ENCODE measurements at places on chromosomes 12 and 14.

DNA sequence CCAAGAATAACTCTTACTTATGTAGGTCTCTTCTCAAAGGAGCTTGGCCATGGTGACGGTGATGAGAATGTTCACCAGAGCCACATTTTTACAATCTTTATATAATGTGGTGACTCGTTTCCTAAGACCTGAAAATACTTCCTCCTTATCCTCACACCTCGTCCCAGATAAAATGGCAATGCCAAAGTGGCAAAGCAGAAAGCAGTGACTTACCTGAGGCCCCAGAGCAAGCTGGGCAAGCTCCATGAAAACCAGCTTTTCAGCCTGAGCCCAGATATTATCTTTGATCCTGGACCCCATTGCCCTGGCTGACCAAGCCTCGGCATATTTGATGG, 173.6 kb upstream of the PRMT8 start:
- no peak for DNase-seq

DNA sequence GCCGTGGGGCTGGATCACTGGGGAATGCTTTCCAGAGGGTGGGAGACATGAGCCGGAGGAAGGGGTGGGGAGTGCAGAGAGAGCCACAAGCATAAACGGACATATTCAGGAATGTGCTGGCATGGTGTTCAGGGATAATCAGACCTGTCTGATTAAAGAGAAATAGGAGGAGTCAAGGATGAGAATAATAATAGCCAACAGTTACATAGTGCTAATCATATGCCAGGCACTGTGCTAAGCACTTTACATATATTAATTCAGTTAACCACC, 43.7 kb downstream of the LTBP2 start:
- DNase-seq, result no peak

DNA sequence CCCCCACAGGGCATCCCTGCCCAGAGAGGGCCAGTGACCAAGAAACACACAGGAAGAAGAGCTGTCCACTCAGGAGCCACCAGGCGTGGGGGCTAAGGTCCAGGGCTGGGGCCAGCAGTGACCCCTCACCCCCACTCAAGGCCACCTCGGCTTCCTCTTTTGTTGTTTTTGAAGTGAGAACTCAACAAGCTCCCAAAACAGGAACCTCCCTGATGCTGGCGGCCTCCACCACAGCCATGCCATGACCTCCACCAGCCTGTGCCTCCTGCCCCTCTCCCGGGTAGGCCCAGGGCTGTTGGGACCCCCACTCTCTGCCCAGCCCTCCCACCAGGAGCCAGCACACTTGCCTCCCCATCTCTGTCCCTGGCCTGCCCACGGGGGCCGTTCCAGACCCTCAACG, 7.8 kb downstream of the AKT1 start:
- no peak for DNase-seq

- DNase-seq, result no peak
Measured at GRCh38 chr12:291153-291723, 28.6 kb upstream of the SLC6A13 start.

- no peak for DNase-seq
Measured at GRCh38 chr14:104948736-104949031, 24.0 kb downstream of the PLD4 start.

GRCh38 chr12:26255893-26256645, 60.7 kb downstream of the SSPN start:
- DNase-seq, result no peak

DNA sequence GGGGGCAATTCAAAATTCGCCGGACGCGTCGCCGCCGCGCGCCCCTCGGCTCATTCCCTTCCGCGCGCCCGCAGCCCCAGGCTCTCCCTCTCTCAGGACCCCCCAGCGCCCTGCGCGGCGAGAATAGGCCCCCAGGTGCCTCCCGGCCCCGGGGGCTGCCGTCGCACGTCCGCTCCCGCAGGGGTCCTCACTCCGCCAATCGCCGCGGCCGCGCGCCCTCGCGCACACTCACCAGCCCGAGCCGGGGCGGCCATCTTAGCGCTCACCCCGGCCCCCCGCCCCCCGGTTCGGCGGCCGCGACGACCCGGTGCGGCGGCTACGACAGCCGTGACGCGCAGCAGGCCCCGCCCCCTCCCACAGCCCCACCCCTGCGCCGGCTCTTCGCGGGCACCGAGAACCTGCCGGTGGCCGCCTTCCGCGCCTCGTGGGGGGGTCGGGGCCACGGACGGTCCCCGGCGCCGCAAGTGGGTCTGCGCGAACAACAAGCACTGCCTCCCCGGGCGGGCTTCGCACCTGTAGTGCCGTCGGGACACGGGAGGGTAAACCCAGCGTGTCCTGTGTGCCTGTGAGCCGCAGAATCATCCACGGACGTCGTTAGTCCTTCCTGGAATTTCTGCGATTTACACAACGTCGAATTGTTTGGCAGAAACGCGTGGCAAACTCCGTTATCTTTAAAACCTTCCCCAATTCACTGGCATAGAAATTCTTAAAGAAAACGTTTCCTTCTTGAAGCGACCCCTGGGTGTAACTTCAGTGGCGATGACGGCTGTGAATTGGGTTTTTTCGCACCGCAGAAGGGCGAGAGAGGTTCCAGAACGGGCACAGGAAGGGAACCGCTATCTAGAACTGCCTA, 2.5 kb downstream of the USP44 start:
- DNase-seq, result peak; percentile 56

DNA sequence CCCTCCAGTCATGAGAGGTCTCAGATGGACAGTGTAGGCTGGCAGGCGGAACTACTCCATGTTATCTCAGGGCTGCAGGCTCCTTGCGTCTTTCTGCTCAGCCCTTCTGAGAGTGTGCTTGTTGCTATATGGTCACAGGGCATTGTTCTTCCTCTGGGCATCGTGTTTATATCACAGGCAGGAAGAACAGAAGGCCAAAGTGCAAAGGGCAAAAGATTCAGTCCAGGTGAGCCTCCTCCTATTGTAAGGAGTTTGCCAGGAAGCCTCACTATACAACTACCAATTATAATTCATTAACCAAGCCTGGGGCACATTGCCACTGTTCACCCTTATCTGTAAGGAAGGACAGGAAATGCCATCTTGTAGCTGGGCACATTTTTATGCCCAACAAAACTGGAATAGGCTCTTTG, 195.5 kb upstream of the KITLG start:
- DNase-seq, result no peak

DNA sequence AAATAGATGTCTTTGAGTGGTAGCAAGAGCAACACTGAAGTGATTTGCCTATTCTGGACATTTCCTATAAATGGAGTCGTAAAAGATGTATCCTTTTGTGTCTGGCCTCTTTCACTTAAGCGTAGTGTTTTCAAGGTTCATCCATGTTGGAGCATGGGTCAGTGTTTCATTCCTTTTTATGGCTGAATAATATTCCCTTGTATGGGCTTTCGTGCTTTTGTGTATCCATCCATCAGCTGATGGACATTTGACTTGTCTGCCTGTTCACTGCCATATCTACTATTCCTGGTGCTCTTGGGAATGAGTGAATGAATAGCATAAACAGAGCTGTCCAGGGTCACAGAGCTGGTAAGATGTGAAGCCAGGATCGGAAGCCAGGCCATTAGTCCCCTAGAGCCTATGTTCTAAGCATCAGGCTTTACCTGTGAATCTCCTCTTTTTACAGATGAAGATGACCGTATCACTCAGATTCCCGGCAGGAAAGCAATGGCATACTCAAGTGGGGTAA, 1.8 kb upstream of the P2RX7 start:
- no peak for DNase-seq

GRCh38 chr14:73014105-73014504, 12.8 kb downstream of the ZFYVE1 start:
- no peak for DNase-seq

DNA sequence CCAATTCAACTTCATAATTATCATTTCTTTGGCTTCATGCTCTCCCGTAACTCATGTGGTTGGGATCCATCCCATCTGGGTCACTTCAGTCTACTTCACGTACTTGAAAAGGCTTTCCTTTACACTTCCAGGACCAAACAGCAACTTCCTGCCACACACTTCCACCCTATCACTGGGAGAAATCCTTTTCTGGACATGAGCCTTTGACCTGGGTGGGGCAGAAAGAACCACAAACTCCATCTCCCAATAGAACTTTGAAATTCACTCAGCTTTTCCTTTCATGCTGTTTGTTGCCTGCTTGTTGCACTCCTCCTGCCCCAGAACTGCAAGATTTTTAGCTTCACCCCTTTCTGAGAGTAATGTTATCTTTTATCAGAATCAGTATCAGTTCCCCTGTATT, 18.4 kb upstream of the GALNT16 start:
- DNase-seq, result no peak

GRCh38 chr12:106753526-106753925, 21.0 kb upstream of the RIC8B start:
- DNase-seq, result no peak

GRCh38 chr12:116465407-116465806, 93.8 kb upstream of the MAP1LC3B2 start:
- no peak for DNase-seq

- DNase-seq, result no peak
Measured at GRCh38 chr14:56829151-56829550, 18.9 kb upstream of the OTX2 start.

DNA sequence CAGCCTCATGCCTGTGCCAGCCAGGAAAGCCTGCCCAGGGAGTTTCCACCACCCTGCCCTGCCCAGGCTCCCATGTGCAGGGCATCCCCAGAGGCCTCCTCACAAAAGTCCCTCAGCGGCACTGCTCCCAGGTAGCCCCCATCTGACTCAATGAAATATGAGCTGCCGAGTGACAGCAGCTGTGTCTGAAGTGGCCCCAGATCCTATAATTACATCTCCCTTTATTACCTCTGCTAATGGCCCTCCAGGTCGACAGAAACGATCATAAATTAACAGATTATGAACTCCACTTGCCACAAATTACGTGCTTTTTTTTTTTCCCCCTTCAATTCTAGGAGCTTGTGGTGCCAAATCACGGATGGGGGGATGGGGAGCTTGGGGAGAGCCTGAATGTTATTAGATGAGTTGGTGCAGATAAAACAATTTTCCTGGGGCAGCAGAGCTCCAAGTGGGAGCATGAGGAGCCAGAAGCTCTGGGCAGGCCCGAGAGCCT, 110.4 kb downstream of the ESRRB start:
- no peak for DNase-seq

GRCh38 chr14:65937960-65938316, 525.4 kb downstream of the FUT8 start:
- no peak for DNase-seq

DNA sequence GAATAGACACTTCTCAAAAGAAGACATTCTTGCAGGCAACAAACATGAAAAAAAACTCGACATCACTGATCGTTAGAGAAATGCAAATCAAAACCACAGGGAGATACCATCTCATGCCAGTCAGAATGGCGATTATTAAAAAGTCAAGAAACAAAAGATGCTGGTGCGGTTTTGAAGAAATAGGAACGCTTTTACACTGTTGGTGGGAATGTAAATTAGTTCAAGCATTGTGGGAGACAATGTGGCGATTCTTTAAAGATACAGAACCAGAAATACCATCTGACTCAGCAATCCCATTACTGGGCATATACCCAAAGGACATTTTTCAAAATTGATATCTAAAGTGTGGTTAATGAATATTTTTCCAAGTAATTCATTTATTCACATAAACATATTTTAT, 39.6 kb upstream of the LIN7A start:
- DNase-seq, result no peak

- no peak for DNase-seq
Measured at GRCh38 chr14:69760810-69761209, 6.1 kb upstream of the SRSF5 start.

- no peak for DNase-seq
Measured at GRCh38 chr12:96063046-96063445, 27.7 kb upstream of the LTA4H start.

GRCh38 chr14:102554821-102555819, 37.3 kb upstream of the RCOR1 start:
- peak; percentile 22 for DNase-seq

- no peak for DNase-seq
Measured at GRCh38 chr14:104975481-104976197, 2.5 kb downstream of the AHNAK2 start.

- no peak for DNase-seq
Measured at GRCh38 chr12:131761638-131762037, 50.7 kb downstream of the SFSWAP start.

DNA sequence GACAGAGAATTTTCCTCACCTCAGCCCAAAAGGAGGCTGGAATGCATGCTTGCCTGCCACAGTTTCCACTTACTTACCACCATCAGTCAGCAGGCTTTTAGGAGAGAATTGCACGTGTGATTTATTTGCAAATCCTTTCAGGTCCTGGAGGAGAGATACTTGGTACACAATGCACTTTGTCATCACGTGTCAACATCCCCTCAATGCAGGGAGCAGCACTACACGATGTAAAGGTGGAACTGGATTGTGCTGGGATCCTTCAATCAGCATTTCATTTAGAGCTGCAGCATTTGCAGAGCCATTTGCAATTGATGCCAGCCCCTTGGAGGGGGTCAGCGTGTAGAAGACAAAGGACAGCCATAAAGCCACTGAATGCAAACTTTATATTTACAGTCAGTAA, 218.1 kb downstream of the GLT1D1 start:
- no peak for DNase-seq

- no peak for DNase-seq
Measured at GRCh38 chr14:64218344-64219240, 75.6 kb downstream of the ESR2 start.

- no peak for DNase-seq
Measured at GRCh38 chr12:110649341-110649847, 35.5 kb downstream of the TCTN1 start.

- no peak for DNase-seq
Measured at GRCh38 chr14:99902925-99903324, 109.7 kb downstream of the EML1 start.

GRCh38 chr14:93591506-93591905, 160.8 kb downstream of the UNC79 start:
- DNase-seq, result no peak

DNA sequence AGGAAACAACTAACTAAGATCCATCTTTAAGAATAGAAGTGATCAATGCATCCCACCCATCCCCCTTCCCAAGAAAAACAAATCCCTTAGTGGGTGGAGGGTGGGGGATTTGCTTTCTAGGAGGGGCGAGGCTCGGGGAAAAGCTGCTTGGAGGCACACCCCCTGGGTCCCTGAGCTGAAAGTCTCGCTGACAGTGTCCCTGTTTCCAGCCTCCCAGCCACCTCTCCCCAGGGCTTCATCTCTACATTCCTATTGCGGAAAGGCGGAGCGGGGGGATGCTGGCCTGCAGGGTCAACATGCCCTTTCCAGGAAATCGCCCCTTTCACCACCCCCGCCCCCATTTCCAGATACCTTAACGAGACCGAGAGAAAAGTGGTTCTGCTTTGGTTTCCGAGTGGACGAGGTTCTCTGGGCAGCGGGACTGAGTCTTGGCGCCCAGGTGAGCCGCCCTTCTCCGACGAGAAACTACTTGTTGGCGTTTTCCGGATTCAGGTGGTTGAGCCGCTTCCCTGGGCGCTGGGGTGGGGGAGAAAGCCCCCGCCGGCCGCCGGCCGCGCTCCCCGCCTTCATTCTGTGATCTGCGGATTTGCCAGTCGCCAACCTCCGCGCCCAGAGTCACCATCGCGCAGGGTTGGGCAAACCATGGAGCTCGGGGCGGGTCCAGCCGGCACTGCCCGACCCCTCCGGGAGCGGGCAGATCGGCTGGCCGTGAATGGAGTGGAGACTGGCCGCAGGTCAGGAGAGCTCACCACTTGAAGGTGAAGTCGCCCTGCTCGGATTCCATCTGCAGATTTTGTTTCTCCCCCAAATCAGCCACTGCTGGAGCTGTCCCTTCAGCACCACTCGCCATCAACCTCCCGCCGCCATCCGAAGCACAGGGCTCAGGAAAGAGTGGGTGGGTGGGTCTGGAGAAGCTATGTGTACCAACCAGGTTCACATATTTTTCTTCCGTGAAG, 505 bp downstream of the KCNC2 start:
- DNase-seq, result no peak

GRCh38 chr12:122887819-122888212, 8.1 kb downstream of the VPS37B start:
- no peak for DNase-seq
